Fibroblast of lung (primary cell): ENCODE measurements at places on chromosomes 4 and X.

- H3K4me3 ChIP-seq, result no peak overlapping the region
- no peak for DNase-seq
- H3K27ac ChIP-seq, result no peak overlapping the region
- no peaks in the 10 kb centered on the region for H3K4me1 ChIP-seq
- H3K36me3 ChIP-seq, result no peaks in the 10 kb centered on the region
Observed at GRCh38 chrX:25020905-25021449, 5.2 kb upstream of the ARX start.

DNA sequence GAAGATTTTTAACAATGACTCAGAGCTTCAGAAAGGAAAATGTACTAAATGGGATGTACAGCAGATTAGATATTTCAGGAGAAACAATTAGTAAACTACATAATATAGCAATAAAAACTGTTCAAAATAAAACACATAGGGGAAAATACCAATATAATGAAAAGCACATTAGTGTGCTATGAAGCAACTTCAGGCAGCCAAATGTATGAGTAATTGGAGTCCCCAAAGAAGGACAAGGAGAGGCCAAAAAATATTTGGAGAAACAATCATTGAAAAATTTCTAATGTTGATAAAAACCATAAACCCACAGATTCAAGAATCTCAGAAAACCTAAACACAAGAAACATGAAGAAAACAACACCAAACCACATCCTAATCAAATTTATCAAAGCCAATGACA is 129.3 kb upstream of the CHRDL1 start:
- no peak overlapping the region for H3K4me3 ChIP-seq
- H3K27ac ChIP-seq, result no peak overlapping the region
- H3K36me3 ChIP-seq, result no peaks in the 10 kb centered on the region
- no peaks in the 10 kb centered on the region for H3K27me3 ChIP-seq
- no peaks in the 10 kb centered on the region for H3K4me1 ChIP-seq

- no peaks in the 10 kb centered on the region for H3K4me1 ChIP-seq
- DNase-seq, result no peak
- H3K36me3 ChIP-seq, result no peaks in the 10 kb centered on the region
- H3K27ac ChIP-seq, result no peak overlapping the region
- no peak overlapping the region for H3K4me3 ChIP-seq
- H3K27me3 ChIP-seq, result no peaks in the 10 kb centered on the region
Observed at GRCh38 chr4:15944895-15945294, 6.4 kb upstream of the FGFBP1 start.

DNA sequence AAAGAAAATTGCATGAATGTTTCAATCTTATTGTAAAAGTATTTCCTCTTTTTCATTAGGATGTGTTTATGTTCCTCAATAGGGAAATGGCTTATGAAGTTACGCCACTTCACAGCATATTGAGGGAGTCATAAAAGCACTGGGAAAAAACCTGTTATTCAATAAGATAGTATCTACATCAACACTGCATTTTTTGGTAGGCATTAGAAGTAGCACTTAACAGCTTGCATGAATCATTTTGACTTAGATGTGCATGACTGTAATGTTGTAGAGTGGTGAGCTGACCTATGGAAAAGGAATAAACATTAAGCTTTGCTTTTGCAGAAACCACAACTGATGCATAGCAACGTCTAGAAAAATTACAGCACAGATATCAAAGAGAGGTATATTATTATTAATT is 111.2 kb upstream of the GRXCR1 start:
- no peaks in the 10 kb centered on the region for H3K4me1 ChIP-seq
- H3K36me3 ChIP-seq, result no peaks in the 10 kb centered on the region
- no peak overlapping the region for H3K27ac ChIP-seq

DNA sequence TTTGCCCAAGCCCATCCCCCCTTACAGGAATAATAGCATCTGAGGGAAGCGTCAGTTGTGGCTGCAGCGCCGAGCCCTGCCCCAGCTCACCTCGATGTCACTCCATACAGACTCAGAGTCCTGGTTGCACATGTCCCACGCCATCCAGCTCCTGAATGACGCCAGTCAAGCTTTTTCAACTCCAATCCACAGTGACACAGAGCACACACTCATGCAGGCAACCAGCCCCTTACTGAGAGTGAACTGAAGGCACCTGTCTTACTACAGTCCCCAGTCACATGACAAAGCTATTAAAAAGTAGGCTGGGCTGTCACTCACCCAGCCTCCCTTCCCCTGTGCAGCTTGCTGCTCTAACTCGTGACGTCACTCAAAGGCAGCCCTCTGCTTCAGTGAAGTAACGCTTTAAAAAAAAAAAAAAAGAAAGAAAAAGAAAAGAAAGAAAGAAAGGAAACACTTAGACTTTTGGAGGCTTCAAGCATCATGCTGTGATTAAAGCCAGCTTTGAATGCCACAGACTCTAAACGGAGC is at the start of gene PPARGC1A:
Gene PPARGC1A (minus strand): TSS at position 234 of the 528 bp plus-strand sequence. CDS start 90 bp downstream, at position 144.
- no peaks in the 10 kb centered on the region for H3K36me3 ChIP-seq
- peak within 1 kb of the TSS; percentile 59 for H3K4me3 ChIP-seq
- H3K27ac ChIP-seq, result no peak within 1 kb of the TSS
- H3K27me3 ChIP-seq, result no peaks in the 10 kb centered on the region
- peak; percentile 61 for DNase-seq
- H3K4me1 ChIP-seq, result peaks cover 3% of the 10 kb centered on the region
